Posterior vena cava (tissue), 2 donors: ENCODE measurements at places on chromosomes 3 and 15. TPM values are rescaled to one million over a fixed set of nuclear protein-coding genes. Genes with fewer than 3 reads are reported as not detected.

The TRPM7 gene
- total RNA-seq, result 47.8 TPM

The NOX5 gene
- total RNA-seq, result 0.10 TPM

- peak; percentile 73 for DNase-seq
These were observed 21.4 kb upstream of the CSPG4 start for GRCh38 chr15:75733761-75734651.

- DNase-seq, result no peak
These were observed 25.1 kb downstream of the SSUH2 start for GRCh38 chr3:8619548-8619947.

The PAQR9 gene
- not detected for total RNA-seq

DNA sequence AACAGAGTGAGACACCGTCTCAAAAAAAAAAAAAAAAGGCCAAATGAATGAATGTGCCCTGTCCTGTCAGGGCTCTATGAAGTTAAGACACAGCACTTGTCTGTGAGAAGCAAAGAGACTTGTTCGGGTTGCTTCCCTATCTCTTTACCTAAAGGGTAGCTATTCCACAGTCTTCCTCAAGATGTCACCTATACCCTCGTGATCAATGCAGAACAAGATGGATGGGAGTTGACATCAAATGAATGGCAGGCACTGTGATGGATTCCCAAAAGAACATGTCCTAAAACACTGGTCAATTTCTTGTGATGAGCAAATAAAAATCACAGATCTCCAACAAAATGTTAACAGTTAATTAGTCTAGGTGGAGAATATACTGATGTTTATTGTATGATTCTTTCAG, 9.5 kb downstream of the TADA3 start:
- DNase-seq, result no peak

GRCh38 chr3:98890181-98890835, 11.2 kb downstream of the DCBLD2 start:
- DNase-seq, result no peak

The SAMMSON gene
- total RNA-seq, result 0.33 TPM

The DCBLD2 gene
- 28.8 TPM for total RNA-seq

The TMF1 gene
- 41.0 TPM for total RNA-seq

DNA sequence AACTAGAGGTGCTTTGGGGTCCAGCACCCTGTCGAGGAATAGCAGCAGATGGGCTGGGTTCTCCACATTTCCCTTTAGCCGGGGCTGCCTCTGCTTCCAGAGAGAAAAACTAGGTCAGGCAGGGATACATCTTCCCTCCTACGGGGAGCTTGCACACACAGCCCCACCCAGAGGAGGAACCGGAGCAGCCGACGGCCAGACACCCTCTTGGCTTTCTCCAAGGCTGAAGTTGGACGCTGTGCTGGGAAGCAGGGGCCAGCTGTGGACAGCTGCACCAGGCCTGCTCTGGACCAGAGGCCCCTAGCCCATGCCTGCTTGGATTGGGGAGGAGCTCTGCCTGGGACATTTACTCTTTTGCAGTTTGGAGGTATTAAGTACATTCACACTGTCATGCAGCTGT, 44.7 kb upstream of the NR2C2 start:
- DNase-seq, result peak; percentile 89

DNA sequence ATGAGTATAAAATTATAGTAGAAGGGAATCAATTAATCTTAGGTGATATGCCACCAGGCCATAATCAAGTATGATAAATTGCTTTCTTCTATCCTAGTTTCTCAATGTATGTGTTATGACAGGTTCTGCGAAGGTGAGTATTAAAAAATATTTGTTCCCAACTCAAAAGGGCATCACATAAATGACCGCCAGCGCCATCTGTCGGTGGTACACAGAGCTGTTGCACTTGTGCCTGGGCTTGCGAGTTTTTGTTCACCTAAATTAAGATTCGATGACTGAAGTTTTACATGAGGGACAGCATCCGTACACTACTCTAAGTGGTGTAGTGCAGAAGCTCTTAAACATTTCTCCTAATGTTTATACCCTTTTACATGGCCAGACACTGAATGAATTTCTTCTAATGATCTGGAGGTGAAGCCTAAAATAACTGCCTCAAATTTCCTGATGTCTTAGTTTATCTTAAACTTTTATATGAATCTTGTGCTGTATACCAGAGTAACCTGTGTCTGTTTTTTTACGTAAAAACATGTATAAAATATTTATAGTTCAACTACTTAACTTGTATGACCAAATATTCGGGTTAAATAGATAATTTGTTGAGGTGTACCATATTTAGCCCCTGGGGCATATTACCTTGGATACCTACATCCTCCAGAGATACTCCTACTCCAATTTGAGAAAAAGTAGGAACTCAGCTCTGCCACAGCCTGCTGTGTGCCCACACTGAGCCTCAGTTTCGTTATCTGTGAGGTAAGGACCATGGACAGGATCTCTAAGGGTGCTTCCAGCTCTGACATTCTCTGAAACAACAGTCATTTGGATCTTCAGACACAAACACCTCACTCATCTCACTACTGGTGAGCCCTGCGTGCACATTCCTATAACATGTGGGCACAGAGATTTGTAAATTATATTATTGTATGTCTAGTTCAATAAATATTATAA, 365.6 kb downstream of the MAGI1 start:
- no peak for DNase-seq

- no peak for DNase-seq
These were observed 26.1 kb downstream of the CERS3 start for GRCh38 chr15:100502651-100503050.

DNA sequence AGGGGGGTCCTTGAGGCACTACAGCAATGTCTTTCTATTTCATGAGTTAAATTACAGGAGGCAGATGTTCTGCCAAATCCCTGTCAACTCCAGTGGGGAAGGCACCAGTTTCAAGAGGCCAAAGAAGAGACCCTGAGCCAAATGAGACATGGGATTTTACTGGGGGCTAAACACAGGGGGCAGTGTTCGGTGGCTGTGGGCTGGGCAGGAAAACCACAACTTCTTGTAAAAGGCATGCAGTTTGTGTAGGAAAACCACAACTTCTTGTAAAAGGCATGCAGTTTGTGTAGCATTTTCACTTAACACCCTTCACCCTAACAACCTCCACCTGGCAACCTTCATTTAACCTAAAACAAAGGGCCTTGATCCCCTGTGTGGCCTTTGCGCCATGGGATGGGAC, 61.0 kb downstream of the POLR2M start:
- DNase-seq, result no peak

DNA sequence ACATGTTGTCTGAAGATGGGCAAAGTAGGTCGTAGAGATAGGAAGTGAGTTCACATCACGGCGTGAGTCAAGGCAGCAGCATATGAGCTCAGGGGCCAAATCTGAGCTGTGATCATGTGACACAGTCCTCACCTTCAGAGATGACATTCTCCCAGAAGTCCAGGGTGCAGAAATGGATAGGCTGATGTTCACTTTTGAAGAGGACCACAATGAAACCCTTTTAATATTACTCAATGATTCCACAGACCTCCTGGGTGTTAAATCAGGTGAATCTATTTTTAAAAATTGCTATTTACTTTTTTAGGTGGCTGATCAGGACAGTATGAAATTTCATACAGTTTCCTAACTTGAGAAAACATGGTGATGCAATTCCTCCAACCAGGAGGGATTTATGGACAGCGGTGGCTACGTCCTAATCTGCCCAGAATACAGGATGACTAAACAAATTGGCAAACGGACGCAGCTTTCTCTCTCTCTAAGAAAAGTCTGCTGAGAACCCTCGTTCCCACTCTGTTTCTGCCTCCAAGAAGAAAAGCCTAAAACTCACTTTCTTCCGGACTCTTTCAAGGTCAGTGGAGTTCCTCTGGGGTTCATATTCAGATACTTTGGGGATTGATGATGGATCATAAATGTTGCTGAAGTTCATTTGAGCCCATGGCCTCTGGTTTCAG, 34.4 kb downstream of the B3GNT5 start:
- no peak for DNase-seq

GRCh38 chr15:58684036-58684710, 65.3 kb downstream of the ADAM10 start:
- DNase-seq, result no peak

The XCR1 gene
- 0.37 TPM for total RNA-seq

DNA sequence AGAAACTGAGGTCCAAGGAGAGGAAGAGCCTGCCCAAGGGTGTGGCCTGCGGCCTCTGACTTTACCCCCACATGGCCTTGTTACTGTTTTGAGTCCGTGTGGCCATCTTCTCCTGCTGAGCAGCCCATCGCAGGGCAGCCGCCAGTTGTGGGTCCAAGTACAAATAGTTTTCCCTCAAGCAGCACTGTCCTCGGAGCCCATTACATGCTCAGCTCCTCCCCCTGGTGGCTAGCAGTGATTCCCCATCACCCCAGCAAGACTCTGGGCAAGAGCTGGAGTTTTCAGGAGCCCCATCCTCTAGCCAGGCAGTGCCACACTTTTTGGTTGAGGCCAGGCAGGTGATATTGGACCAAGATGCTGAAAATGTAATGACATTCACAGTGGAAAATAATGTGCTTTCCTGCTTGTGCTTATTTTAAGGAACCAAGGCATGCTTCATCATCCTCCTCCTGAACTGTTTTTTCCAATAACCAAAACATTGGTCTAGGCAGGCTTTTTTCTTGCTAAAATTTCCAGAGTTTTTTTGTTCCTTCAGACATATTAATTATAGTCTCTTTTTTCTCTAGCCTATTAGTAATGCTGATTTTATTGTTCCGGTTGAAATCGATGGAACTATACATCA, 23.2 kb upstream of the VILL start:
- peak; percentile 88 for DNase-seq

The CCR1 gene
- 23.7 TPM for total RNA-seq

- DNase-seq, result no peak
These were observed 2.3 kb downstream of the PLXND1 start for GRCh38 chr3:129603991-129604749.

DNA sequence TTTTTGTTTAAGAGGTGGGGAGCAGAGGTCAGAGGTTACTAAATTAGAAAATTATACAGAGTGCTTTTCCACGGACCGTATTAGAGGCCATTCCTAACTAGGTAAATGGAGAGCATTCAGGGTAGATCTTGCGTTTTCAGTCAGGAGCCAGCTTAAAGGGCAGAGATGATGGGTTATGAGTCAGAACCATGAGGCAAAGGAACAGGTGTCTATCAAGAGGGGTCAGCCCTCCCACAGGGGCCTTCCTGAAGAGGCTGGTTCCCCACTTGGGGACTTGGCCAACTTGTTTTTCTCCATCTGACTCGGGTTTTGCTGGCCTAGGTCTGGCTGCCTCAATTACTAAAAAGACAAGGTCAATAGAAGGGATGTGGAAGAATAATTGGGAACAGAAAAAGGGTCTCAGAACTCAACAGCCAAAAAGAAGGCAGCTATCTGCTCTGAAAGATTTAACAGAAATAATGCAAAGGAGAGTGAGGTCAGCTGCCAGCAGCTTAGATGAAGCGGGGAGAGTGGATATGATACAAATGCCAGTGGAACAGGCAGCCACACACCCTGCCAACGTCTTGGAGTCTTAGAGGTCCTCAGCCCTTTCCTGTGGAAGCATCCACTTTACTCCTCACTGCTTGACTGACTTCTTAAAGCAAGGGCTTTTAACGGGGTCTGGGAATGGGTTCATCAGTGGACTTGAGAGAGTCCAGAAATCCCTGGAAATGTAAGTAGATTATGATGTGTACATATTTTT, 17.6 kb downstream of the MTMR14 start:
- no peak for DNase-seq

The NT5DC2 gene
- total RNA-seq, result 48.6 TPM

- DNase-seq, result no peak
These were observed 3.4 kb upstream of the RARB start for GRCh38 chr3:25424614-25425013.

The RCCD1 gene
- total RNA-seq, result 5.1 TPM

- no peak for DNase-seq
These were observed at the start of gene CHRM5 for GRCh38 chr15:33968224-33968623. TSS of gene CHRM5 (plus strand) at chr15:33968497. CDS start at chr15:34062718, 94,221 bp downstream.

DNA sequence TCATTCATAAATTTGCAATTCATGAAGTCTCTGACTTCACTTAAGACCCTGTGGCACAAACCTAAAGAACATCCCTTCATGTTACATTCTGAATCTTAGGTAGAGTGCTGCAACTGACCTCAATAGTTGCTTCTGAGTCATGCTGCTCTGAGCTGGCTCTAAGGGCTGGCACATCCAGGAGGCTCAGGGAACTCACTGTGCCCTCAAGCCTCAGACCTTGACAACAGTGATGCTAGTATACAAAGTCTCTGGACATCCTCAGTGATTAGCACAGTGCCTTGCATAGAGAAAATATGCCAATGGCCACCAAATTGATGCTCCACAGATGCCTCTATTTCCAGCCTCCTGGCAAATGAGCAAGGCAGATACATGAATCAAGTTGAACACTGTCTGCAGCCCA, 740.9 kb upstream of the LMCD1 start:
- DNase-seq, result no peak

DNA sequence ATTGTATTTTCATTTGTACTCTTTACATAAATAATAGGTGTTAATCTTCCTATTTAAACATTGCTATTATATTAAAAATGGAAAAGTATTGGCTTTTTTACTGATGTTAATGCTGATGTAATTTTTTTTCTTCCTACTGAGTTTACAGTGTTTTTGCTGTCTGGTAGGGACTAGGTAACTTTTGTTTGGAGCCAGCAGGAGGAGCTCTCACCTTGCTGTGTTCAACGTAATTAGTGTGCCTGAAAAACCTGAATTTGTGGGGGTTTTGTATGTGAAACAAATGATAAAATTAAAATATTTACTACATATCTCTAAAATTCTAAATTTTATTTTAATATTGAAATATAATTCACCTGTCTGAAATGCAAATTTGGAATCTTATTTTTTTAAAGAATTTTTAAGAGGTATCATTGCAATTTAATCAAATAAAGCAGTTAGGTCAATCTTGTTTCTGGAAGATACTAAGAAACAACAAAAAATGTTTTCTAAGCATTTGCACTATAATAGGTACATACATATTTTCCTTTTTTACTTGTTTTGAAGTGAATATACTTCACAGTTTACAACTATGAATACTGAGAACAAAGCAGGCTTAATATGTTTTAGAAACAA, 48.8 kb downstream of the EPHA6 start:
- no peak for DNase-seq

DNA sequence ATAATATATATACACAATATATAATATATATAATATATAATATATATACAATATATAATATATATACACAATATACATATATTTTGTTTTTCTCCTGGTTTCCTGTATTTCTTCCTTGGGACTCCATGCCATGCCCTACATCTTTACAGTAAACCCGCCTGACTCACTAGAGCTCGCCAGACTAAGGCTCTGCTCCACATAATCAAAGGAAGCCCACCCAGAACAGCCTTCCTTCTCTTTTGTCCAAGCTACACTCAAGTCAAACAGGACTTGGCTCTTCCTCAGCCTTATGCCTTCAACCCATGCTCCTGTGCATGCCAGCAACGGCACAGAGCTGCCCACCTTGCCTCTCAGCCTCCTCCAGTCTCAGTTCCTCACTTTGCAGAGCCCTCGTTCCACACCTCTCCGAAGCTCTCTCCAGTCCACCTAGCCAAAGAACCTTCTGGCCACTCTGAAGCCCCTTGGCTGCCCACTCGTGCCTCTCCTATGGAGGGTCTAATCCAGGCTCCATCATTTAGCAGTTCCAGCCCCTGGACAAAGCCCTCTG, 109.1 kb downstream of the RFTN1 start:
- DNase-seq, result no peak

DNA sequence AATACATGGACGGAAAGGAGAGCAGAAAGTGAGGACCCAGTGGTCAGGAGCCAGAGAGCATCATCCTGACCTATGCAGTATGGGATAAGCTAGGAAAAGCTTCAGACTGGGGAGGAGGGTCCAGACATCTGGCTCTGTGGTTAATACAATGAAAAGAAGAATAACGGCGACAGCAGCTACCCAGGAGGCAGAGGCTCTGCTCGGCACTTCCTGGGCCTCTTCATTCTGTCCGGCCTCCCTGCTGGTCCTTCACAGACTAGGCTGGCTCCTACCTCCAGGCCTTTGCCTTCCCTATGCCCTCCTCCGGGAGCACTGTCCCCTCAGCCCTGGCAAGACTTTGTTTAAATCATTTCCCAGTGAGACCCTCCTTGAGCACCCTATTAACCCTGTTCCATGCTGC, 58.9 kb upstream of the WNT5A start:
- DNase-seq, result no peak
